ENCODE measurements at places on chromosomes 3 and 15. TPM values are rescaled to one million over a fixed set of nuclear protein-coding genes. Genes with fewer than 3 reads are reported as not detected.

The NAALADL2 gene
- 1.0 TPM for total RNA-seq

The TNFAIP8L3 gene
- total RNA-seq = 2.1 TPM

The TARS3 gene
- 4.8 TPM for total RNA-seq

The ENTPD3 gene
- total RNA-seq = under 0.01 TPM

The CLDN18 gene
- total RNA-seq = not detected

The RASL12 gene
- 8.5 TPM for total RNA-seq

The HCLS1 gene
- 1.2 TPM for total RNA-seq

The AADAC gene
- total RNA-seq = not detected

The SLC6A1 gene
- total RNA-seq = not detected

The RPS17 gene
- 3,119 TPM for total RNA-seq

The FBXO40 gene
- total RNA-seq = not detected

The STAB1 gene
- 0.50 TPM for total RNA-seq

The CCRL2 gene
- total RNA-seq = not detected

The CMTM8 gene
- 1.5 TPM for total RNA-seq

The XIRP1 gene
- not detected for total RNA-seq

The MAPK6 gene
- 29.6 TPM for total RNA-seq

The SUCNR1 gene
- not detected for total RNA-seq

The CHCHD6 gene
- 23.0 TPM for total RNA-seq

The PRR20G gene
- not detected for total RNA-seq

The PAK6 gene
- total RNA-seq = 3.5 TPM

The ARPC4 gene
- 196 TPM for total RNA-seq

Data from bronchus fibroblast of lung (primary cell).